Stimulated activated CD4-positive, alpha-beta T cell treated with anti-CD3 and anti-CD28 coated beads, Interleukin-15, amount 100 ng/mL, for 1 hour (primary cell): ENCODE measurements at places on chromosomes 12 and 14.

GRCh38 chr14:75053396-75054291 is 2.4 kb upstream of the MLH3 start:
- DNase-seq: no peak

- no peak for DNase-seq
These were observed 11.0 kb downstream of the ZBTB39 start for GRCh38 chr12:56995201-56995929.

DNA sequence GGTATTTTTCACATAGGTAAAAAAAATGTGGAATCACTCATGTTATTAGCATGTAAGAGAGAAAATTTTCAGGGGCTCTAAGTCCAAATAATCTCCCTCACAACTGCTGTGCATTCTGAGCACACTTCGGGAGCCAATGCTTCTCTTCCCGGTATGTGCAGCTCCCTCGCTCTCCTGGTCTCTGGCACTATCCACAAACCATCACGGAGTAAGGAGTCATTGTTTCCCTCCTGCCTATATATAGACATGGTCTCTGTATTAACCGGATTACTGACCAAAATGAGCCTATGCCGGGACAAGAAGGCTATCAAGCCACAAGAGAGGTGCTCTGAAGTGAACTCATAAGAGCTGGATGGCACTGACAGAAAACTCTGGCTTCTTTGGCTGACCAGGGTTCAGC is 13.4 kb downstream of the HECTD4 start:
- DNase-seq: no peak

DNA sequence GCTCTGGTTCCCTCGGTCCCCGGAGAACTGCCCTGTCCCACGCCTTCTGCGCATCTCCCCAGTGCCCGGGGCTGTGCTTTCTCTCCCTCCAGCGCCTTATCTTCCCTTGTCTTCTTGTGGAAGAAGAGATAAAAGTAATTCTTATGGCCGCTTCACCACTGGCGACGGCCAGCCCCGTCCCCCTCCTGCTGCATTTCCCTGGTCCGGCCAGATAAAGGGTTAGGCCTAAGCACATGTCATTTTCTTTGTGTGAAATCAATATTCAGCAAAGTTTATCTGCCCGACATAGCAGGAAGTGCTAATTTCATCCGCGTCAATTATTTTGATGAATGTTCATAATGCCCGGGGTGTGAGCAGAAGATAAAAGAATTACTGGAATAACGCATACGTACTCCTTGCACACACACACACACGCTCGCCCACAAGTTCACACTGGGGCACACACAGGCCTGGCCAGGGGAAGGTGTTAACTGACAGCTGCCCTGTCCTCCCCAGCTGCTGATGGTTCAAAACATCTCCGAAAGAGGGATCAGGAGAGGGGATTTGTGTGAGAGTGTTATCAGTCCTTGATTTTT is 177.7 kb upstream of the LHX5 start:
- no peak for DNase-seq

- no peak for DNase-seq
These were observed 392.7 kb downstream of the RPS29 start for GRCh38 chr14:49193332-49194065.

GRCh38 chr14:51719955-51720354 is 68.2 kb downstream of the FRMD6 start:
- DNase-seq: no peak

GRCh38 chr12:22536346-22536945 is 7.9 kb downstream of the C2CD5 start:
- no peak for DNase-seq

DNA sequence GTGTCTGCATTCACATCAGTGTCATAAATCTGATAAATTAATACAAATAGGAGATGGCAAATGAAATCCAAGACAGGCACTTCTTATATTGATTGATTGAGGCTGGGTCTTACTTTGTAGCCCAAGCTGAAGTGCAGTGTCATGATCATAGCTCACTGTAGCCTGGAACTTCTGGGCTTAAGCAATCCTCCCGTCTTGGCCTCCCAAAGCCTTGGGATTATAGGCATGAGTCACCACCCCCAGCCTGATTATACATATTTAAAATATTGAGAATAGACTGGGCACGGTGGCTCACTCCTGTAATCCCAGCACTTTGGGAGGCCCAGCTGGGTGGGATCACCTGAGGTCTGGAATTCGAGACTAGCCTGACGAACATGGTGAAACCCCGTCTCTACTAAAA is 51.3 kb downstream of the MARK3 start:
- DNase-seq: no peak

- no peak for DNase-seq
These were observed 2.8 kb downstream of the TMX1 start for GRCh38 chr14:51242545-51243490.

DNA sequence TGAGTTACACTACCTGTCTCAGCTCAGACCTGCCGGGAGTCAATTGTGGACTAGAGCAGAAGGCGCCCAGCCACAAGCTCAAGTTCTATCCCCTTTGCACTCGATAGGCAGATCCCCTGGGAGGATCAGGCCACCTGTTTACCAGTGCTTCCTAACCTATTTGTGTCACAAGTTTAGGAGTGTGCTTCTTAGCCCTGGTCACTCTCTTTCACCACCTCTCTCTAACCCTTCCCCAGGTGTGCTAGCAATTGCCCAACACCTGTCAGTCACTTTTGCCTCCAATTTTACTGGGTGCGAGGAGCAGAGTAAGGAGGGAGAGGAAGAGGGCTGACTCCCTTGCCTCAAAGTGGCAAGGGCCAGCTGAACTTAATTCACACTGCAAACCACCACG is 745 bp upstream of the NAA30 start:
- no peak for DNase-seq

DNA sequence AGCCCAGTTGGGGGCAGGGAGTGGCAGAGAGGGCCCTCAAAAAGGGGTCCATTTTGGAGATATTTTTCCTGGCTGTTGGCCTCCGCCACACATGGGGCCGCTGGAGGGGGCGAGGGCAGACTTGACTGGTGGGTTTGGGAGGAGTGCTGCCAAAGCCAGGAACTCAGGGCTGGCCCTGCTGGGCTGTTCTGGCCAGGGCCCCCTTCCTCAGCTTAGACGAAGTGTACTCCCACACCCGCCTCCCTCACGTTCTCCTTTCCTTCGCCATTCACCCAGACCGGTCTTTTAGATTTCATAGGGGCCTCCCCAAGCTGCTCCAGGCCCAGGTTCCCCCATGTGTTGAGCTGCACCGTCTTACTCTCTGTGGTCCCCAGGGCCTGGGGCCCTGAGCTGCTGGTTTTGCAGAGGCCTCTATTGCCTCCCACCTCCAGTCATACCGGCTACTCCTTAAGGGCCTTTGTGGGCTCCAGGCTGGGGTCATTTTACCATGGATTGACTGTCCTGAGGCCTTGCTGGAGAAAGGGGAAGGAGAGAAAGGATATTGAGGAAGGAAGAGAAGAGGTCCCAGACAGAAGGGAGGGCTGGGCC is 1.3 kb downstream of the KRT7 start:
- DNase-seq: no peak

- DNase-seq: no peak
These were observed 42.8 kb downstream of the STXBP6 start for GRCh38 chr14:25006961-25007795.

- no peak for DNase-seq
These were observed 21.0 kb downstream of the KTN1 start for GRCh38 chr14:55600784-55601561.

- DNase-seq: no peak
These were observed 601 bp downstream of the MDGA2 start for GRCh38 chr14:47674543-47675465.

DNA sequence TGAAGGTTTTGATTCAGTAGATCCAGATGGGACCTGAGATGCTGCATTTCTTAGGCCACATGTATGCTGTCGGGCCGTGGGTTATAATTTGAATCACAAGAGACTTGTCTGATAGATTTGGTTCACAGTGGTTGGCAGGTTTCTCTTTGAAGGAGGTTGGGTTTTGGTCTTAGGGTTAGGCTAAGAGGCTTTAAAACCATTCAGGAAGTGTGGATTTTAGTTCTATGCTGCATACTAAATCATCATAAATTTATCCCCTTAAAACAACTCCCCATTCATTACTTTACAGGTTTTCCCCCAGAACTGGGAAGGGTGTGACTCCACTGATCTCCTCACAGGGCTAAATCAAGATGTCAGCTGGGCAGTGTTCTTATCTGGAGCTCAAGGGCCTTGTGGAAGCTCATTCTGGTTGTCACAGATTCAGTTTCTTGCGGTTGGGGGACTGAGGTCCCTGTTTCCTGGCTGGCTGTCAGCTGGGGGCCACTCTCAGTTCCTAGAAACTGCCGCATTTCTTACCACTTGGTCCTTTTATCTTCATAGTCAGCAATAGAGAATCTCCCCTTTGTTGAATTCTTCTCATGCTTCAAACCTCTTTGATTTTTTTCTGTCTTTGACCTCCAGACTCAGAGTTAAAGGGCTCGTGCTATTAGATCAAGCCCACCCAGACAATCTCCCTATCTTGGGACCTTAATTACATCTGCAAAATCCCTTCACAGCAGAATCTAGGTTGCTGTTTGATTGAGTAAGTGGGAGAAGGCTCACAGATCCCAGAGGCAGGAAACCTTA is 20.6 kb upstream of the PCNX1 start:
- DNase-seq: no peak

DNA sequence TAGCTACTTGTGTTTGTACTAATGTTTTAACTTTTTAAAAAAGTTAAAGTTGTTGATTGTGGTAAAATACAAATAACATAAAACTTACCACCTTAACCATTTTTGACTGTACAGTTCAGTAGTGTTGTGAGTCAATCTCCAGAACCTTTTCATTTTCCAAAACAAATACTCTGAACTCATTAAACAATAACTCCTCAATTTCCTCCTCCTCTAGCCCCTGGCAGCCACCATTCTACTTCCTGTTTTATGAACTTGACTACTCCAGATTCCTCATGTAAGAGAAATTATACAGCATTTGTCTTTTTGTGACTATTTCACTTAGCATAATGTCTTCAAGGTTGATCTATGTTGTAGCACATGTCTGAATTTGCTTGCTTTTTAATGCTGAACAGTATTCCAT is 299.1 kb upstream of the AMIGO2 start:
- no peak for DNase-seq

- no peak for DNase-seq
These were observed 151.6 kb upstream of the PLEKHG7 start for GRCh38 chr12:92551210-92551609.

DNA sequence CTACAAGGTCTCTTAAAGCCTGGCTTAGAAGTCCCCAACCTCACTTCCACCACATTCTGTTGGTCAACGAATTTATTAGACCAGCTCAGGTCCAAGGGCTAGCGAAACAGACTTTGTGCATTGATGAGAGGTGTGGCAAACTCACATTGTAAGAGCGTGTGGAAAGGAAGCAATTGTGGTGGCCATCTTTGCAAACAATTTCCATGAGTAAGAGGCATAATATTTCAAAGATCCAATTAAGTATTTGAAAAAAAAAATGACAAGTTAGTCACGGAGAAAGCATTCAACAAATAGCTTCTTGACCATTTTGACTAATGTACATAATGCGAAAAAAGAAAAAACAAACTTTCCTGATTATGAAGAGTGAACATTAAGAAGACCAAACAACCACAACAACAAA is 7.4 kb downstream of the NR1H4 start:
- no peak for DNase-seq

DNA sequence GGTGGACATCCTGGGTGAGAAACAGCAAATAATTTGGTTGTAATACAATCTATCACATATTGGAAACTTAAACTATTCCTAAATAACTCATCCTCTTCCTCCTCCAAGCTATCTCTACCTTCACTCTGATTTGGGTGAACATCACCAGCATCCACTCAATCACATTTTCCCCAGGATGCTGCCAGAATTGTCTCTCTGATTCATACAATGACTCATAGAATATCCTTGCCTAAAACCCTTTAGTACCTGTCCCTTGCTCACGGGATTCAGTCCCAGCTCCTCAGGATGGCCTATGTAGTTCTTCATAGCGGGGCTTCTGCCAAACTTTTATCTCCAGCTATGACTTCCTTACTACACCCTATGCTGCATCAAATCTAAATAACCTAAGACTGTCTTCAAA is 146.8 kb downstream of the EMP1 start:
- no peak for DNase-seq

DNA sequence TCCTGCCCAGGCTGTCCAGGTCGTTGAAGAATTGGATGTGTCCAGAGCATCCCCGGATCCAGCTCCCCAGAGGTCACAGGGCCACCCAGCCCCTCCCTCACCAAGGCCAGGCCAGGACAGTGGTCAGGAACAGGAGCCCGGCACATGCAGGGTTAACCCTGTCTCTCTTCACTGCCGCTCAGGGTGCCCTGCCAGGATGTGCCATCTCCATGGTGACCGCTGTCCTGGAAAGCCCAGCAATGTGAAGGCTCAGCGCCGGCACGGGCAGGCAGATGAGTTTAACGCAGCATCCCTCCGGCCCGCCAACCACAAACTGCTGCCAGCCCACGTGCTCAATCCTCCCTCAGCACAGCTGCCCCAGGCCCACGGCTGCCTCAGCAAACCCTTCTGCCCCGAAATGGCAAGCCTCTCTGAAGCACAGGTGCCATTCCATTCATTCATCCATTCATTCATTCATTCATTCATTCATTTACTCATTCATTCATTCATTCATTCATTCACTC is 4.4 kb downstream of the TMEM179 start:
- no peak for DNase-seq

- no peak for DNase-seq
These were observed 94.3 kb downstream of the ADGRD1 start for GRCh38 chr12:131047789-131048610.

DNA sequence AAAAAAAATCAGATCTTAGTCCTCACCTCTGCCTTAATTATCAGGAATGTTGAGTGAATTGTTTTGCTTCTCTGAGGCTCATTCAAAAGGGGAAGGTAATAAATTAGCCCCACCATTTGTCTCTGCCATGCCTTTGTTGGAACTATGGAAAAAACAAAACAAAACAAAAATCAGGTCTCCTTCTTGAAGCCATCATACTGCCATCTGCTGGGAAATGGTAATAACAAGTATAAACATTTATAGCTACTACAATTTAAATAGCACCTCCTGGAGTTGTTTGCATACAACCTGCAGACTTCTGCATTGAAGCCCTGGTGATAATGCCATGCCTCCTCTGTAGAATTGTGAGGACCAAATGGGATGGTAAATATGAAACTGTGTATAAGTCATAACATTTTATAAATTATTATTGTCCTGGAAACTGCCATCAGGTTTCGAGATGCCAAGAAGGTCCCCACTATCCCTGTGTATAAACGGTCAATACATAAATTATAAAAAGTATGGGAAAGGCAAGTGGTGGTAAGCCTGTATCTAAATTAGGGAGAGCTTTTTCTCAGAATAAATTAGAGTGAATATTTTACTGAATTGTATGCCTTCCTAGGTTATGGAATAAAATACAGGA is 87.2 kb upstream of the FGD4 start:
- no peak for DNase-seq

GRCh38 chr14:51562816-51563215 is 88.9 kb upstream of the FRMD6 start:
- no peak for DNase-seq
